ENCODE measurements at places on chromosomes 7 and 10. TPM values are rescaled to one million over a fixed set of nuclear protein-coding genes. Genes with fewer than 3 reads are reported as not detected.

The ERVW-1 gene
- total RNA-seq, result 1.2 TPM

The ZNF22 gene
- 39.0 TPM for total RNA-seq

The GTF2IRD2 gene
- 18.6 TPM for total RNA-seq

GRCh38 chr10:51960494-51960895 lies 261.1 kb upstream of the CSTF2T start:
- no peak for DNase-seq

DNA sequence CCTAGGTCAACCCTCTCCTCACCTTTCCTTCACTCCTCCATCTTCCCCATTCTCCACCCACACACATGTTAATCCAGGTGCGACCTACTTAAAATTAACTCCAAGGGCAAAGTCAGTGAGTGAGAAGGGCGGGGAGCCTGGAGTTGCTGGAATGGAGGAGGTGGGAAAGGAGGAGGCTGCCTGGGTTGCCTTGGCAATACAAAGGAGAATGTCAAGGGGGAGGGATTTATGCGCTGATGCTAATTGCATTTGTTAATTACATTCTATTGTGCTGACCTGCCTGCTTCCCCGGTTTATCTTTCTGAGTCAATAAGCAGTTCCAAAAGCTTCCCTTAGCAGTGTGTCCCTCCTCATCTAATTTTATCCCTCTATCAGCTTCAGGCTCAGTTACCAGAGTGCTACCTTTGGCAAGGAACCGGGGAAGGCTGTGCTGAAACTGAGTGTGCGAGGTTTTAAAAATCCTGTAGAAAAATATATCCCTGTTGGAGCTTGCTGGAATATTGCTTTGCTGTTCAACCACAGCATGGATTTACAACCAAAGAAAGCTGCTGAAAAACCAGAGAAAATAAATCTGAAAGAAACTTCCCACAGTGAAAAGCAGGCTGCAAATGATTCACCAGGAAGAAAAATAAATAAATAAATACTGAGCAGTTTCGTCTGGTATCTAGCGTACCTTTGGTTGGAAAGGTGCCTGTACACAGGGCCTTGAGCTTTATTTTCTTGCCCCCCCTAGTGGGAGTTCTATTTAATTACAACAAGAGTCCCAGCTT lies 113.2 kb upstream of the DGKB start:
- no peak for DNase-seq

DNA sequence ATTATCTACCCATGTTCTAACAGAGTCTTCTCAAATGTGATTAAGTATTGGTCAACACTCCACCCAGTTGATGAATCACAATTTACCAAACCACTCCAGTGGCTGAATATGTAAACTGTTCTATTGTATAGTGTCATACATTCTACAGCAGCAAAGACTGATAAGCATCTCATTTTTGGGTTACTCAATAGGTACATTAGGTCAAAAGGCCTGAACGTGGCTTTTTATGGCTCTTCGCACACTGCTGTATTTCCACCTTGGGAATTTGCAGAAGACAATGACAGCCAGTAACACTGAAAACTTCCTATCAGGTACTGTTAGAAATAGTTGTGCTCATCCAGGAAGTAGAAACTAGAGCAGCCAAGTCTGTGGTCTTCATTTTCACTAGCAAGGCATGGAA lies 166.9 kb downstream of the GLI3 start:
- DNase-seq, result no peak
